ENCODE measurements at places on chromosomes 5 and 9.

GRCh38 chr5:169085636-169086035 is 215.3 kb downstream of the SLIT3 start:
- no peak for DNase-seq

DNA sequence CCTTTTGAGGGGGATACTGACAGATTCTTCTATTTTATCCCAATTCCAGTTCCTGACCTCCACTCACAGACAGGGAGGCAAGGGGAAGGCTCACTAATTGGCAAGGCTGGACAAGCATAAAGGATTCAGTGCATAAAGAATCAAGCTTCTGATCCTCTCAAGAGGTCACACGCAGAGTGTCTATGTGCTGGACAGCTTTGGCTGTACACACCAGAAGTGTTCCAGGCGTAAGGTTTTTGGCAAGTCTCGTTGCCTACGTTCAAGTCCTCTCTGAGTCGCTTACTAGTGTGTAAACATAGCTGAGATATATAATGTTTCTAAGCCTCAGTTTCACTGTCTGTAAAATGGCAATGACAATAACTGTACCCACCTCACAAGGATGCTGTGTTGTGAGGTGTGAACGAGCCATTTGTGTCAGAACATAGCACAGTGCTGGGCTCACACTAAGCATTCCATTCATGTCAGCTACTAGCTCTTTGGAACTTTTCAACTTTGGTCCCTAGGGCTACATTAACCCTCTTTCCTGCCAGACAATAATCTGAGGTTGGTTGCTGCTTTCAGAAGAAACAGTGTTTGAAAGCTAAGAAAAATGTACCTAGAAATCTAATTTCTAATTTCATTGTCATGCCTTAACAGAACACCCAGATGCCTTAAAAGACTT is 52.1 kb downstream of the PALM2AKAP2 start:
- no peak for DNase-seq

DNA sequence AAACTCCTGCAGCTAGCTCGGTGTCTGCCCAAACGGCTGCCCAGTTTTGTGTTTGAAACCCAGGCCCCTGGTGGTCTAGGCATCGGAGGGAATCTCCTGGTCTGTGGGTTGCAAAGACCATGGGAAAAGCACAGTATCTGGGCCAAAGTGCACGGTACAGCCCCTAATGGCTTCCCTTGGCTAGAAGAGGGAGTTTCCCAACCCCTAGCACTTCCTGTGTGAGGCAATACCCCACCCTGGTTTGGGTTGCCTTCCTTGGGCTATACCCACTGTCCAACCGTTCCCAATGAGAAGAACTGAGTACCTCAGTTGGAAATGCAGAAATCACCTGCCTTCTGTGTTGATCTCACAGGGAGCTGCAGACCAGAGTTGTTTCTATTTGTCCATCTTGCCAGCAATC is 41.8 kb downstream of the CAVIN4 start:
- DNase-seq = no peak

- no peak for DNase-seq
Observed at GRCh38 chr9:133484671-133485437, 6.0 kb upstream of the SLC2A6 start.

DNA sequence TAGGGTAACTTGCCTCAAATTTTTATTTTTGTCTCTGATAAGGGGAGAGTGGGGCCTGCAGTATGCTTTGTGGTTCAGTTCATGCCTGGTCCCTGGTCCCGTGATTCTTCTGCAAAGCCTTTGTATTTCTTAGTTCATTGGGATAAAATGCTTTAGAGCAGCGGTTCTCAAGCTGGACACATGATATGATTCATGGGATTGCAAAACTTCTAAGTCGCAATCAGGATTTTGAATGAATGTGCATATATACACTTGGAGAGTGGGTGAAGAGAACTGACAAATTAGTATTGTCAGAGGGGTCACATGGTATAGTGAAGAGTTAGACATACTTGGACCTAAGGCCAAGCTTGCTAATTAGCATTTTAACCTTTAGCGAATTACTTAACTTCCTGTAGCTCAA is 265.4 kb upstream of the KLF9 start:
- DNase-seq = no peak

GRCh38 chr5:143409926-143410325 is 6.4 kb upstream of the NR3C1 start:
- DNase-seq = no peak

DNA sequence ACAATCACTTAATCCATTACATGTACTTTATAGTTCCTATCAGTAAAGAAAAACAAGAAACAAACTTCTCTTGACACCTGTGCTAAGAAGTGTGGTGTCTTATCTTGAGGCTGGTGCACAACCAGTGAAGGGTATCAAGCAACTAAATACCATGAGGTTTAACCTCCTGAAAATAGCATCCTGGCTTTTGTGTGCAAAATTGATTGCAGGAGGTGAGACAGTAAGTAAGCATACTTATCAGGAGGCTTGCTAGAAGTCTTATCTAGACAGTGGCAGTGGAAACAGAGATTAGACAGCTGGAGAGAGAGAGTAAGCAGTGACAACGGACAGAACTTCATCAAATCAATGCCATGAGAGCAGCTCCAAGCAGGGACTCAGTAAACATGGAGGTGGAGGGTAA is 730.3 kb downstream of the DNAH5 start:
- no peak for DNase-seq

DNA sequence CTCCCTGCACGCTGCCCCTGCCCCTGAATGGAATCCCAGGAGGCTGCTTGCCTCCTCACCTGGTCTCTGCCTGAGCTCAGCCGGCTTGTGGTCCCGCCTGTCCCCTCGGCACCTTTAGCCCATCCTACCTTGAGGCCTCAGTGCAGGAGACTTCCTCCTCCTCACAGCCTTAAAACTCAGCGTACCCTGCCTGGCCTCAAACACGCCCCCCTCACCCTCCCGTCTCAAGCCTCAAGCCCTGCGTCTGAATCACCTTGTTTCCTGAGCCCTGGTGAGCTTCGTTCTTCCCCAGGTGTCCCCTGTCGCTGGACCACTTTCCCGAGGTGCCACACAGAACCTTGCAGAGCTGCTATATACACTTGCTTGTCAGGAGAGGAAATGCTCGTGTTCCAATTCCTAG is 110.2 kb upstream of the SPIN1 start:
- no peak for DNase-seq

DNA sequence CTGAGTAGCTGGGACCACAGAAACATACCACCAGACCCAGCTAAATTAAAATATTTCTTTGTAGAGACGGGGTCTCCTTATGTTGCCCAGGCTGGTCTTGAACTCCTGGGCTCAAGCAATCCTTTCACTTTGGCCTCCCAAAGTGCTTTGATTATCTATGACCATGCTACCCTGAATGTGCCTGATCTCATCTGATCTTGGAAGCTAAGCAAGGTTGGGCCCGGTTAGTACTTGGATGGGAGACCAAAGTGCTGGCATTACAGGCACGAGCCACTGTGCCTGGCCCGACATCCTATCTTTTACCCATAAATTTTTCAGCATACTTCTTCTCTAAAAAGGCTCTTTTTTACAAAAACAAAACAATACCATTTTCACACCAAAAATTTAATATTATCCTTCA is 137.0 kb upstream of the LRRTM2 start:
- no peak for DNase-seq

DNA sequence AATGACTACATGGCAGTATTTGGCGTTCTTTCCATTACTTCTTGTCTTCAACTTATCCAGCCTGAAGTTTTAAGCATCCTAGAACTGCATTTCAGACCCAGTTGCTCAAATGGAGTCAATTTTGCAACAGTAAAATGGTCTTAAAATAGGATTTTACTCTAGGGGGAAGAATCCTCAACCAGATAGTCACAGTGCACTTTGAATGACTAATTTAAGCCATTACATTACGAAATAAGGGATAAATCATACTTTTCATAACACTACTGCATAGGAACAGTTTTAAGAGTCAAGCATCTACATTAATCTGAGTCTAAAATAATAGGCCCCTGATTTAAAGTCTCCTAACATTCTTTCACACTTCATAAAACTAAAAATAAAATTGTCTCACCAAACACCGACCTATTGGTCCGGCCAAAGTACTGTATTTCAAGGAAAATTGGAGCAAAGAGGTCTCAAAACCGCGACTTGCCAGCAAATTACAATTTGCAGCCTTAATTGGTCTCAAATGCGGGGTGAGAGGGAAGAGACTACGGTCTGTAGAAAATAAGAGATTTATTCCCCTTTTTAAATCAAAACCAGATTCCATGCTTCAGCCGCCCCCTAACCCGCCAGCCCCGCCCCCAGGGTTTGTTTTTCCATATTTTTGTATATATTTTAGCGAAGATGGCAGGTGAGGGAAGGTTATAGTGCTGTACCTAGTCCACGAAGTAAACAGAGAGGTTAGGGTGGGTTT is 1.2 kb upstream of the SMARCA2 start:
- no peak for DNase-seq

DNA sequence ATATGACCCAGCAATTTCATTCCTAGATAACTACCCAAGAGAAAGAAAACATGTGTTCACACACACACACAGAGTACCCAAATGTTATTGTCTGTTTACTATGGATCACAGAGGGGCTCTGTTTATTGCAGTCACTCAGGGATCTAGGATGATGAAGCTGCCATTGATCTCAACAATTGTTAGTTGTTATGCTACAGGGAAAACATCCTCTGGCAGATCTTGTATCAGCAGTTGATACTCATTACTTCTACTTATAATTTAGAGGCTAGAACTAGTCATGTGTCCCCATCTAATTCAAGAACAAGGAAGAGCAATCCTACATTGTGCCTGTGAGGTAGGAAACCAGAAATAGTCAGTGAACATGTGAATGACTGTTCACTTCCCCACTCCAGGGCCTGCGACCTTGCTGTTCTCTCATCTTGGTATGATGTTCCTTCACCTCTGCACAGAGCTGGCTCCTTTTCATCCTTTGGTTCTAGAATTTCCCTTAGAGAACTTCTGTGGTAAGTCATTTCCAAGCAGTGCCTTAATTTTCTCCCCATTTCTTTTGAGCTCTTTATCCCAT is 30.3 kb downstream of the NMUR2 start:
- no peak for DNase-seq

DNA sequence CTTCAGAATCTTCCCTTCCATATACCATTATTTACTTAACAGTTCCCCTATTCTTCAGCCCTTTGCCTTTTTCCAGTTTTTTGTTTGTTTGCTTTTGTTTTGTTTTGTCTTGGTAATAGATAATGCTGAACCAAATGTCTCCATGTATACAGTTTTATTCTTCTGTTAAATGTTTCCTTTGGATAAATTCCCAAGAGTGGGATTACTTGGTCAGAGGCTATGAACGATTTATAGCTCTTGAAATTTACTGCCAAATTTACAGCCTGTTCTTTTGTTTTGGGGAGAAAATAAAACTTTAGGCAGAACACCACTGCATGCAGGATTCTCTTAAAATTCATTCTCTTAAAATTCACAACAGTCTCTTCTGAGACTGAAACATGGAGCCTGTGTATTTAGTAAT is 38.6 kb downstream of the NR4A3 start:
- no peak for DNase-seq

DNA sequence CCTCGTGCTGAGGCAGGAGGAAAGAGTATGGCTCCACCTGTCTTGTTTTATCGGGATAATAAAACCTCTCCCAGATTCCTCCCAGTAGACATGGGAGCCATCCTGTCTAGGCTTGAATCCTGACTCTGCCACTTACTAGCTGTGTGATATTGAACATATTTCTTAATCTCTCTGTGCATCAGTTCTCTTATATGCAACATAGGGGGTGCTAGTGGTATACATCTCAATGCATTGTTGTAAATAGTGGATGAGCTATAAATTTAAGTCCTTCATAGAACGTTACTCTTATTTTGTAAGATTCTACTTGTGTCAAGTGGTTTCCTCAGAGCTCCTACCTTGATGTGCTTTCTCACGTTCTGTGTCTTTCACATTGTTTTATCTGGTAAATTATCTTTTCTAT is 417.7 kb upstream of the POU5F2 start:
- DNase-seq = no peak

GRCh38 chr5:67255881-67256280 is 59.3 kb upstream of the CD180 start:
- no peak for DNase-seq

DNA sequence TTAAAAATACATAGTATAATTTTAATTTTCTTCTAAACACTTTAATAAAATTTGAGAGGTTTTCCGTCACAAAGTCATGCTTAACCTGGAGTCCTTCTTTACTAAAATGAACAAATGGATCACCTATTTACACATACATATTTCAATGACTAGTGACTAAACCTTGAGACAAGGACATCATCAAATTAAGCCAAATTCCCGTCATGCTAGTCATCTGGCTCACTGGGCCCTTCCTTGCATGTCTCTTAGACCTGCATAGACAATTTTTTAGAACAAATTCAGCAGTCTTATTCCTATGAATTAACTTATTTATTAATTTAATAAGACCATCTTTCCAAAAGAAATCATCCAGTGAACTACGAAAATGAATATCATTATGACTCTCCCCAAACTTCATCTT is 26.6 kb downstream of the ERAP2 start:
- no peak for DNase-seq

- no peak for DNase-seq
Observed at GRCh38 chr5:59746241-59746765, 147.2 kb downstream of the PDE4D start.

- DNase-seq = no peak
Observed at GRCh38 chr5:56514245-56514644, 281.1 kb upstream of the ANKRD55 start.

DNA sequence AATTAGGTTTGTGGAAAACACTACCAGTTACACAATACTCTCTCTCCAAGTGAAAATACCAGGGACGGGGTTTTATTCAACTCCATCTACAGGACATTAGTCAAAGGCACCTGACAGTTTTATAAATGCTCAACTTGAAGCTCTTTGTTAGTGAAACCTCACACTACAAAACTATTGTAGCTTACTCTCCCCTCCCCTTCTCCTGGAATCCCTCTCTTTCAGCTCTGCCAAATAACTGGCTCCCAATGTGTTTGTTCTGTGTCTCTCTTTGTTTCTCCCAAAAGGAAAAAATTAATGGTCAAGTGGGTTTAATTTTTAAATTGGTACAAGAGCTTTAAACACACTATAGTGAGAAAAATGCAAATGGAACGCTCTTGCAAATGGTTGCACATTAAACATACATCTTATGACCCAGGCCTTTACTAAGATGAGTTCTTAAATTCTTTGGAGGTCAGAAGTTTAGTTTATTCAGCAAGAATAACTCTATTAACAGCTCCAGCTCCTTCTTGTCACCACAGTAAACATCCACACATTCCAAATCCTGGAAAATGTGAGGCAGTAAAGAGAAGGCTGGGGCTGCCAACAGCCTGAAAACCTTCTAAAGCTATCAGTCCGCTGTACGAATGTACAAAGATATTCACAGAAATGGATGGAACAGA is 48.4 kb downstream of the ZNF608 start:
- DNase-seq = no peak

GRCh38 chr5:11608530-11608929 is 295.7 kb downstream of the CTNND2 start:
- no peak for DNase-seq

- DNase-seq = peak; percentile 38
Observed at GRCh38 chr9:32431940-32432555, 47.6 kb downstream of the ACO1 start.

DNA sequence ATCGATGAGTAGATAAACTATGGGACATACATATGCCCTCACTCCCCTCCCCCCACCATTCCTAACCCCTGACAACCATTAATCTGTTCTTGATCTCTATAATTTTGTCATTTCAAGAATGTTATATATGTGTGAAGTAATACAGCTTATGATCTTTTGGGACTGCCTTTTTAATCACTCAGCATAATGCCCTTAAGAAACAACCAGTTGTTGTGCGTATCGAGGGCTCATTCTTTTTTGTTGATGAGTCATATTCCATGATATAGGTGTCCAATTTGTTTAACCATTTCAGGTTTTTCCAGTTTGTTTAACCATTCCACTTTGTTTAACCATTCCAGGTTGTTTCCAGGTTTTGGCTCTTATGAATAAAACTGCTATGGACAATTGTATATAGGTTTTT is 75.6 kb downstream of the ARHGEF28 start:
- DNase-seq = no peak

Measured in stimulated activated naive CD8-positive, alpha-beta T cell treated with anti-CD3 and anti-CD28 coated beads, Interleukin-15, Interleukin-2, amounts not matched to agents 100 U/mL and 50 U/mL, for 24 hours (primary cell).